D721Med (cell line): ENCODE measurements at places on chromosomes 12 and 14.

DNA sequence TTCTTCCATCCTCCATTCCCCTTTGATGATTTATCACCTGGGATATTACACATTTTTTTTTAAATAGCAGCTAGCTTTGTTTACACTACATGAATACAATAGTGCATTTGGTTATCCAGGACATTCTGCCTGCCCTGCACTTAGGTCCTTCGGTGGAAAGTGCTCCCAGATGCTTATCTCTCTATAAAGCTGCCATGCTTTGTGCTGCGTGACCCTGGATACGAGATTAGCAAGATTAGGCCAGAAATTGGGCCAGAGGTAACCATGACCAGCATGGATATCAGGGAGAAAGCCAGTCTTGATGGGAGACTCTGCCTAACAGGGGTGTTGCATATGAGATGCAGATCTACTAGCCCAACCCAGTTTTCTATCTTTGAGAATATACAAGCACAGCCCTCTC lies 12.1 kb upstream of the KRT83 start:
- DNase-seq: no peak

GRCh38 chr12:6135071-6135470 lies 10.6 kb upstream of the VWF start:
- DNase-seq: no peak

- DNase-seq: no peak
These were observed 662 bp upstream of the BATF start for GRCh38 chr14:75521415-75522199.

- no peak for DNase-seq
These were observed 17.7 kb downstream of the SLC4A8 start for GRCh38 chr12:51442324-51442723.

GRCh38 chr14:29348504-29348903 lies 579.1 kb downstream of the PRKD1 start:
- DNase-seq: no peak

DNA sequence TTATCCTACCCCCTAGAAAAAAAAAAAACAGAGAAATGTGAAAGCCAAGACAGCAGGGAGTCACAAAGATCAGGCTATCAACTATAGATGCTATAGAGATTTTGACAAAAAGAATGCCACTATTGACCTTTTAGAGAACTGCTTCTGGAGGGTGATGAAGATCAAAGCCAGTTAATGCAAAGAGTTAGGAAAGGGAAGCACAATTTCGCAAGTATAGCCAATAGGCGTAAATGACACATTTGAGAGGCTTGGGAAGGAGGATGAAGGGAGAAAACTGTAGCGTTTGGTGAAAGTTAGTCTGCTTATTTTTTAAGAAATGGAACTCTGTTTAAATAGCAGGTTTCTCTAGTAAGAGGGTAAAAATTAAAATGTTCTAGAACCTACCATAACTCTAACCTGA lies 190.7 kb downstream of the DUSP6 start:
- DNase-seq: no peak

DNA sequence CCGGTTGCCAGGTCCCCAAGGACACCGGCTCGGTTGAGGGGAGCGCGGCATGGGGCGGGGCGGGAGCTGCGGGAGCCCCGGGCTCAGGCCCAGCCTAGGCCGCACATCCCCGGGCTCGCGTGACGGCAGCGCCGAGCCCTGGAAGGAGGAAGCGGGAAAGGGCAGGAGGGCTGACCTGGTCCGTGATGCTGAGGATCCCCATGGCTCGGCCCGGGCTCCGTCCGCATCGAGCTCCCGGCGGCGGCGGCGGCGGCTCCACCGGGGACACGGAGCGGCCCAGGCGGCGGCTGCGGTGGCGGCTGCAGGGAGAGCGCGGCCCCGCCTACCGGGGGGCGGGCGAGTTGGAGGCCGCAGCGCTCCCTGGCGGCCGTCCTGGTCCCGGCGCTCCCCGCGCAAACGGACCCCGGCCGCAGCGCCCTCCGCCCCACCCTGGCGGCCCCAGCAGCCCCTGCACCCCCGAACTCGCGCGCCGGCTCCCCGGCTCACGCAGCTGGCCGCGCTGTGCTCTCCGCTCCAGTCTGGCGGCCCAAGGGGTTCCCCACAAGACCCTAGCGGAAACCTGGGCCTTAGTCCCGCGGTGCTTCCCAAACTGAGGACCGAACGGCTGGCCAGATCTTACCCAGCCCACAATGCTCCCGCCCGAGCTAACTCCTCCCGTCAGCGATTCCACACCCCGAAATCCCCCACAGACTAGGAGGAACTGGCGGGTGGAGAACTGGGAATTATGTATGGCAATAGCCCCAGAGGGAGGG lies at the start of gene ANKRD52:
Gene ANKRD52 (minus strand): TSS at position 317 of the 752 bp plus-strand sequence. CDS start 115 bp downstream, at position 202.
- DNase-seq: peak; percentile 77

DNA sequence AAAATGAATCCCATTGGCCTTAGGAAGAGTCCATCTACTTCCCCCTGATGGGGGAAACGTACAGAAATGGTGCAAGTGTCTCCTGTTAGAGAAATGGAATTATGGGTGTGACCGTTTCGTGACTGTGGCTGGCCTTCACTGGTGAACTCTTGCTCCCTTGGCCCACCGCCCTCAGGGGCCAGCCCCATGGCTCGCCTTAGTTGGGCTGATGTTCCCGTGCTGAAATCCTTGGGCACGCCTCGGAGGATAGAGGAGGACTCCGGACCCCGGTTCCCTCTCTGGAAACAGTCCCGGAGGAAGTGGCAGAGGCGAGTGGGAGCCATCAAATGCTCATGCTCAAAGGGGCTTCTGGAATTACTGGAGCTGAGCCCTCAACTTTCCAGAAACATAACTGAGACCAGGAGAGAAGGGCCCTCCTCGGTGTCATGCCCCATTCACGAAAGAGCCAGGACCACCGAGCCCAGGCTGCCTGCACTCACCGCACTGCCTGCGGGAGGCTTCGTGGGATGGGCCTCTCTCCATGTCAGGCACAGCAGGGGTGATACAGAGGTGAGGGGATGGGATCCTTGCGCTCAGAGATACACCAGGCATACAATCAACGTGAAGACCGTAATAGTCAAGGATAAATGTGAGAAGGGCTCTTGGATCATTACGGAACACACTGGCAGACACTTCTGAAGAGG lies 10.1 kb upstream of the CACNA2D4 start:
- DNase-seq: no peak

GRCh38 chr12:10097521-10097920 lies 1.3 kb downstream of the CLEC1A start:
- DNase-seq: no peak

DNA sequence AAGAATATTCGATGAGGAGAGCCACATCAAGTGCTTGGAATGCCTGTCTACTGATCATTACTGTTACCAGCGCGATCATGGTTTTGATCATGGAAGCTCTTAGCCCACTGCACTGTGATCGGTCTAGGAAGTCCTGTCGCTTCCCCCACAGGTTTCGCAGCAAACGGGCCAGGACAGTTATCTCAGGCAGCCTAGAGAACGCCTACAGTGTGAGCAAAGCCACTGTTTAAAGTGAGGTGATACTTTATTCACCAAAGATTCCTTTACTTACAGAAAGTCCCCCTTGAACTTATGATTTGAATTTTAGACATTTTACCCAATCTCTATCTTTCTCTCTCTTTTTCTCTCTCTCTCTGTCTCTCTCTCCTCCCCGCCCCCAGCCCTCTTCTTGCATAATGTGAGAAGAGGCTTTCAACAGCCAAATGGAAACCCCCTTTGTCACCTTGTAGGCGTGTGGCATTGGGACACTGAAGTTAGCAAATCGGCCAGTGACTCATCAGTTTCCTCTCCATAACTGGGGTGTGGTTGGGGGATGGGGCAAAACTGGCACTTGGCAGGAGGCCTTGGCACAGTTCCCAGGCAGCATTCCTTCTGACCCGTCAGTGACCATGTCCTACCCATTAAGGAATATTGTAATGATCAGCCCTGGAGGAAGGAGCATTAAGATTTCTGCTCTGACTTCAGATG lies 214.8 kb downstream of the CHST11 start:
- no peak for DNase-seq

- no peak for DNase-seq
These were observed 10.7 kb downstream of the LLPH start for GRCh38 chr12:66119870-66120241.

- no peak for DNase-seq
These were observed 184.5 kb downstream of the AKAP6 start for GRCh38 chr14:32513571-32514009.

DNA sequence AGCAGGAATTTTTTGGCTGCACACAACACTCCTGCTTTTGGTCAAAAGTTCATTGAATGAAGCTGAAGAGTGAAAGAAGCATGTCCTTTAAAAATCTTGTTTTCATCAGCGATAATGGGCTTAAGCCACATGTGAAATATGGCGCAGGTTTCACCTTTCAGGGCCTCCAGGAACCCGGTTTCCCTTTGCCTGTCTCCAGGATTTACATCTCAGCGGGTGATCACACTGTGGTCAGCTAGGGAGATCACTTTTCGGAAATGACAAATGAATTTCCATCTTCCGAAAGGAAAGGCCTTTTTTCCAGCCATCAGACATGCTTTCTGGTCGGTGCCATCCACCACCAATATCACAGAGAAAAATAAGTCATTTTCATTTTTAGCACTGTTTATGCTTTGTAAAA lies 727.1 kb upstream of the TBX3 start:
- DNase-seq: no peak

GRCh38 chr14:90242444-90242843 lies 13.9 kb upstream of the PSMC1 start:
- DNase-seq: no peak

DNA sequence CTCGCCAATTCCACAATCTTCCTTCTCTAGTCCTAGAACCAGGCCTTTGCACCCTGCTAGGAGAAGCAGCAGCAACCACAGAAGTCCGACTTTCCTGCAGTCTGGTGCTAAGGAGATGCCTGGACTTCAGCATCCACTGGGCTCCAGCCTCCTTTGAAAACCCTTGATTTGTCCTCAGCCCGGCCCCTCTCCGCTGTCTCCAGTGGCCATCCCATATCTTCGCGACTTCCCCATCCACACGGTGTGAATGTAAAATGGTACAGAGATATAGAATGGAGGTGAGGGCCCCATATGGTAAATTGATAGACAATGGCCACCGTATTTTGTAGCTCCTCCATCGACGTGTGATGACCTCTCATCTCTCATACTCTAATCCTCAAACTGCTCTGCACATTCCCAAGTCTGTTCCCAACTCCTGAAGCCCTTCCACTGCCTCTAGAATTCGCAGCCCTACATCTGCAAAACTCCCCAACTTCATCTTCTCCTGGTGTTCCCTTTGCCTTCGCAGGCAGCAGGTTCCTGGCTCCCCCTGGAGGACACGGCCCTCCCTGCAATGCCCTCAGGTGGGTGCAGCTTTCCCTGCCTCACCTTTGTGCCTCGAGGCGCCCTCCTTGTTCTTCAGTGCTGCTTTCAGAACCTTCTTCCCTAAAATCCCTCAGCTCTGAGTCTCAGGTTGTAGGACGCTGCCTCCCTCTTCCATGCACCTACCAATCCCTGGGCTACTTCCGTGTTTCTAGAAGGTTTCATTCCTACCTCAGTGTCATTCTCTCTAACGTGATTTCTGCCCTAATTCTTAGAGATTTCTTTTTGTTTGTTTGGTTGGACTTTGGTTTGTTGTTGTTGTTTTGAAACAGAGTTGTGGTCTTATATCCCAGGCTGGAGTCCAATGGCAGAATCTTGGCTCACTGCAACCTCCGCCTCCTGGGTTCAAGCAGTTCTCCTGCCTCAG lies 36.7 kb downstream of the TMBIM6 start:
- DNase-seq: no peak

- no peak for DNase-seq
These were observed 239.1 kb downstream of the SSPN start for GRCh38 chr12:26434299-26435068.

DNA sequence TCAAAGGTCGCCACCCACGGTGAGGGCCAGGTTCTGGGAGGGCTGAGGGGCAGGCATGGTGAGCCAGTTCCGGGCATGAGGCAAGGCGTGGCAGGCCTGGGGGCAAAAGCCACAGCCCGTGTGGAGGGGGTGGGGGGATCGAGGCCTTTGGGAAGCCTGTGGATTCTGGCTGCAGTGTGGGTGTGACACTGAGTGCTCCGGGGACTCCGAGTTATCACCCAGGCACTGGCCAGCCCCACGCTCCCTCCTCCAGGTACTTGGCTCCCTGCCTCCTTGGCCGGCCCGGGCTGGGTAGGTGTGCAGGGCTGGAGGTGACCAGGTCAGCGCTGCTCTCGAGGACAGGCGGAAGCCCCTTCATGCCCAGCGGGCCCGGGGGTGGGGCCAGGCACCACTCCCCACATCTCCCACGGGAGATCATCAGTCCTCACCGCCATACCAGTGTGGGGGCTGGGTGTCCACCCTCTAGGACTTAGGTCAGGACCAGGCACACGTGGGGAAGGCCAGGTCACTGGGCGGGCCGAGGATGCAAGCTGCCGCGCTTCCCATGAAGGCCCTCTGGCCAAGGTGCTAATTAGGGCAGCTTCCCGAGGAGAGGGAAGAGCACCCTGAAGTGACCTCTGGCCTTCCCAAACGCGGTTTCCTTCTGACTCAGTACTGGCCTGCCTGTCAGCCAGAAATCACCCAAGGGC lies 34.1 kb upstream of the TDRD9 start:
- no peak for DNase-seq

GRCh38 chr12:130663514-130663913 lies 52.6 kb downstream of the RIMBP2 start:
- DNase-seq: no peak

DNA sequence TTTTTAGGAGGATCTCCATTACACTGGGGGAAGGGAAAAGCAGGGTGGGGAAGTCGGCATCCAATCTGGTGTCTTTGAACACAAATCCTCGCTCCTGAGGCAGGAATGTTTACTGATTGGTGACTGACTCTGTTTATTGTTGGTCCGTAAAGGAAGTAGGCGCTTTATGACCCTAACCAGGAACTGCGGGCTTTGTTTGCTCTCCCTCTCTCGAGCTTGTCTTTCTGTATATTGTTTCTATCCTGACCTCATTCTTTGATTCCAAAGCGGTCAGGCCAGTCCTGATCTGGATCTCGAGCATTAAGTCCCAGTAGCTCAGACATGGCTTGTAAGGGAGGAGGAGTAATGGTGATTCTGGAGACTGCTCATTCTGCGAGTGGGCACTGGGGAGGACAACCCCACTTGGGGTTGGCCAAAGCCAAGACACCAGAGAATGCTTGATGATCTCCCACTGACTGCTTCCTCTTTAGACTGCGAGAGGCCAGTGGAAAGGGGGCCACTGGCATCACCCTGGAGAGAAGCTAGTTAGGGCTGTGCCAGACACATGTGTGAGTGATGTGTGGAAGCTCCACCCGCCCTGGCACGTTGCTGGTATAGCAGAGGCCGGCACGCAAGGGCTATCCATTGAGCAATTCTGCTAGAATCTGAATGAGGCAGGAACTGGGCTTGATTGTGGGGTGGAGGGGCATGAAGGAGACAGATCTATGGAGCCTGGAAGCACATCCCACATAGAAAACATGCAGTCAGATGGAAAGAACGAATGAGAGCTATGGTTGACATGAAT lies 194.6 kb downstream of the PAX9 start:
- DNase-seq: no peak

DNA sequence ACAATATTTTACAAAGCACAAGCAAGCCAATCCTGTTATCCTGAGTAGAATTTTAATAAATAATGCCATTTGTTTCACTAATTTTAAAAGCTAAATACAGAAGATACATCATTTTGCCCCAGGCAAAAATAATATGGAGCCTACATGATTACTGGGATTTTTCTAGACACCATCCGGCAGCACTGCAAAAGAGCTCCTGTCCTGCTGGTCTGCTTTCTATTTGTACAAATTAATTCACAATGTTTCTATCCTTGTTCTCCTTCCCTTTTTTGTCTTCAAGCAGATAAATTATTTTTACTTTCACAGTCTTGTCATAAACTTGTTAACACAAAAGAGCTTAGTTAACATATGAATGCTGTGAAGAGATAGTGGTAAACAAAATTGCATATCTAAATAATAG lies 4.6 kb downstream of the SIX1 start:
- no peak for DNase-seq
